ENCODE measurements at places on chromosomes 3 and 15.

DNA sequence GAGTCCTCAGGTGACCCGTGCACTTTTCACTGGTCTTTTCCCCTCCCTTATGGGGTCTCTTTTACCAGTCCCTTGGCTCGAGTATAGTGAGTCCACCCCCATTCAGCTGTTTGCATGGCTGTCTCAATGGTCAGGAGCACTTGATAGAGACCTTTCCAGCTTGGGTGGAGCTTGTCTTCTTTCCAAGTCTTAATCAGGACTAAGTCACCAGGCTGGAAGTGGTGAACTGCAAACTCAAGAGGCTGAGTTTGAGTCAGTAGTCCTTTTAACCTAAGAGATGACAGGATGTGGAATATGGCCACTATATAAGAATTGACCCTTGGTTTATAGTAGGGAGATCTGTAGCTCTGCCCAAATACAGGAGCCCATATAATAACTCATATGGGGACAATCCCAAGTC is 279.7 kb downstream of the PYDC2 start:
- no peak for DNase-seq

GRCh38 chr3:185069037-185070030 is 83.5 kb downstream of the C3orf70 start:
- no peak for DNase-seq

GRCh38 chr3:44080474-44081072 is 161.1 kb upstream of the TOPAZ1 start:
- no peak for DNase-seq

DNA sequence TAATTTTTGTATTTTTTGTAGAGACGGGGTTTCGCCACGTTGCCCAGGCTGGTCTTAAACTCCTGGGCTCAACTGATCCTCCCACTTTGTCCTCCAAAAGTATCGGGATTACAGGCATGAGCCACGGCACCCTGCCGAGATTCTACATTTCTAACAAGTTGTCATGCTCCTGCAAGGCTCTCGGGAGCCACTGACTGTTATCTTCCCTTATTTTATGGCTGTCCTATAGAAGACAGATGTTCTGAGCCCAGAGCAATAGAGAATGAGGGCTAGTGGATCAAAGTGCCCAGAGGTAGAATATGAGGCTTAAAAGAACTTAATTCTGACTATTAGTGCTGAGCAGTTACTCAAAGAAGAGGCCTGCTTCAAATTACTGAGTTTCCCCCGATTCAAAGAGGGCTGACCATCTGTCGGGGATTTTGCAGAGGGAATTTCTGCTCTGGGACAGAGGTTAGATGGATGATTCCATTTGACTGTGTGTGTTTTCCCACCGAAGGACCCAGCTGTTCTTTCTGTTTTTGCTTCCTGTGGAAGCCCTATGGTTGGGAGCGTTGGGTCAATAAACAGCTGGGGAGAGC is 39.5 kb downstream of the ITPR1 start:
- no peak for DNase-seq

- no peak for DNase-seq
Measured at GRCh38 chr3:194123726-194124125, 12.2 kb upstream of the HES1 start.

DNA sequence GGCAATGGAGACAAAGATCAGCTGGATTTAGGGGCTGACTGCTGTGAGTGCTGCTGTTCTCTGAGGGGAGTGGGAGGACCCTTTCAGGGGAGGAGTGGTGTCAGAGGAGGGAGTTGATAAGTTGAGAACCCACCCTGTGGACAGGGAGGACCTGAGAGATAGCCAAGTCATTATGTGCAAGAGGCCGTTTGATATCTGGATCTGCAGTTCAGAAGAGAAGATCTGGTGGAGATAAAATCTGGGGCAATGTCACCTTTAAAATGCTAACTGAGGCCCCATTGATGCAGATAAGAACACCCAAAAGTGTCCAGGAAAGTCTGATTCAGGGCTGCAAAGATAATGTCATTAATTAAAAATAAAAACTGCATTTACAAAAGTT is 256.1 kb upstream of the HES1 start:
- DNase-seq, result no peak

DNA sequence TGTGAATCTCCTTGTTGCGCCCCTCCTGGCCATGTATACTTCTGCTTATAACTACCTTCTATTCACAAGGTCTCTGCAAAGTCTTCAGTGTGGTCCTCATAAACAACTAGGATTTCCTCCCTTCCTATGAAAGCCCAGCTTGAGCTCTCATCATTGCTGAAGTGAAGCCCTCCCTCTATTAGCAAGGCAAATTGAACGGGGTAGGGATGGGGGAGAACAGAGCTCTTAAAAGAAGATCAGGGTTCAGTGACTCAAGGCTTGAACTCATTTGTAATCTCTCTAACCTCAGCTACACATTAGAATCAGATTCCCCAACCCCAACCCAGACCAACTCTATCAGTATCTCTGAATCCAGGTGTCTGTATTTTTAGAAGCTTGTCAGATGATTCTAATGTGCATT is 88.3 kb upstream of the ST8SIA2 start:
- DNase-seq, result no peak

GRCh38 chr3:40045051-40045450 is 235.6 kb downstream of the MYRIP start:
- no peak for DNase-seq

DNA sequence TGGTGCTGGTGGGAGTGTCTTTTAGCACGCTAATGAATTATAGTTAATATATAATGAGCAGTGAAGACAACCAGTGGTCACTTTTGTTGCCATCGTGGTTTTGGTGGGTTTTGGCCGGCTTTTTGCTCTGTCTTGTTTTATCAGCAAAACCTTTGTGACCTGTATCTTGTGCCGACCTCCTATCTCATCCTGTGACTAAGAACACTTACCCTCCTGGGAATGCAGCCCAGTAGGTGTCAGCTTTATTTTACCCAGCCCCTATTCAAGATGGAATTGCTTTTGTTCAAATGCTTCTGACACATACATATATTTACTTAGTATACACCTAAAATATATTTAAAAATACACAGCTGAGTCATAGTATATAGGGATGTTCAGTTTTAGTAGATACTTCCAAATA is 770.3 kb downstream of the PDCD6IP start:
- DNase-seq, result no peak

DNA sequence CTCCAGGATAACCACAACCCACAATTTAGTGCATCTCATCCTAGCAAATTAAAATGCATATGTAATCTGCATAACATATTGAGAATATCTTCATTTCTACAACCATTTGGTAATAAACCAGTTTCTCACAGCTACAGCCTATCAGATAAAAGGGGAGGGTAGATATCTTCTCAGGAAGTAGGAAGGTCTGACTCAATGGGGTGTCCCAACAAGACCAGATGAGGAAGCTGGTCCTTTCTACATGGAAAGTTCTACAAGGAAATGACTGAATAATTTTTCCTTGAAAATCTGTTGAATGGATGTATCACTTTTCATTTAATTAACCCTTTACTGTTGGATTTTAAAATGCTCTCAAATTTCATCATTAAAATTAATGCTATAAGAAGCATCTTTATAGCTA is 17.4 kb upstream of the TMPRSS7 start:
- DNase-seq, result no peak

DNA sequence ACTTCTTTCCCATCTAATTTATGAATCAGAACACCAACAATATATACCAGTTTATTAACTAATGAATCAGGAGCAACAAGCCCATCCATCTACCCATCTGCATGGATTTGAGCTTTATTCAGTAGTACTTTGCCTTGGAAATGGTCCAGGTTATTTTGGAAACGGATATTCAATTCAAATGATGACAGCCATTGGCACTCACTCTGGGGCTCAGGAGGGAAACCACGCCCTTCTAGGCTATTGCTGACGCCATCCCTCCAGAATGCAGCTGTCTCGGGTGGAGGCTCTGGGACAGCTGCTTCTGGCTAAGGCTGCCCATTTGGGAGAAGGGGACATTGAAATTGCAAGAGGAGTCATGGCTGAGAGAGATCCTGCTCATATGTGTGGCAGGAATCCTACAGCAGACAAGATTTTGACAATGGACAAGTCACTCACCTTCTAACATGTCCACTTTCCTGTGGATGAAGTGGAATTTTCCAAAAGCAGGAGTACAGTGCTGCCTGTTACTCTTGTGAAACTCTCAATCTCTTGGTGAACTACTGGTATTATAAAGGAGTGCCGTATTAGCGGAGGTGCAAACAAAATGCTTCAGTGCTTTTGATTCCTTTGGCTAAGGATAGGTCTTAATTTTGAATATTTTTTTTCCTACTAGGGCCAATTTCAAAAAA is 29.3 kb upstream of the TRAK1 start:
- no peak for DNase-seq

Data from NCI-H1930 (cell line).